SJSA1 (cell line): ENCODE measurements at places on chromosomes 4 and X.
A peak's percentile ranks its signal among the peaks of the same experiment; 100 is the strongest.

- peak; percentile 36 for DNase-seq
Measured at GRCh38 chrX:103845165-103845653, 13.2 kb upstream of the RAB9B start.

- DNase-seq: no peak
Measured at GRCh38 chr4:184825141-184825895, 450 bp downstream of the ACSL1 start.

DNA sequence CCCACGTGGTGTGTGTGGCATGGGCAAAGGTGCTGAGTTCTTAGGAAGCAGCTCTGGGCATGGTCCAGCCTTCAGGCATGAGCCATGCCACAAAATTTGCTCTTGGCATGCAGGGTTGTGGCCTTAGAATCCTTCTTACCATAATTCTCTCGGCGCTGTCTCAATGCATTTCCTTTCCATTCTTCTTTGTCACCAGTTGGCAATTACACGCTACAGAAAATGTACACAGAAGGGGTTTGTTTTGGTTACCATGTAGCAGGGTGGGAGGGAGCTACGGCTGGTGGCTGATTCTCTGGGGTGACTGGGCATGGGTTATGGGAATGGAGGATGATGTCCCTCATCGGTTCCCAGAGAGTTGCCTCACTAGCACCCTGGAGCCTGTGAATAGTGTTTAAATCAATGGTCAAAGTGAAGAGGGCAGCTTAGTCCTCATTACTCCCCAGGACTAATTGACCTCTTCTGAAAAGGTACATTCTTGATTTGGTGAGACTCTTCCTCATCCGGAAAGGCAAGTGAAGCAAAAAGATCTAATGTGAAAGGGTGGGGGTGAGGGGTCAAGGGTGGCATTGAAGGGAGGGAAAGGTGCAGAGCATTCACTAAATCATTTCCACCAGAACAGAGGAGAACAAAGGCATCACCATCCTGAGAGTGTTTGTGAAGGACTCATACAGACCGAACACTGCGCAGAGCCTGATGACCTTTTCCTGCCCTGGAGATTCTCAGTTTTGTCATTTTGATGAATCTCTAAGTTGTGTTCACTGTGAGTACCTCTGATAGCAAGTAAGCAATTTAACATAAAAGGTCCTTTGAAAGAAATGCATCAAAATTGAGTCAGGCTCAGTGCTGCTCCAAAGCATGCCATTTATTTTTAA, 199.8 kb upstream of the SFRP2 start:
- DNase-seq: no peak

DNA sequence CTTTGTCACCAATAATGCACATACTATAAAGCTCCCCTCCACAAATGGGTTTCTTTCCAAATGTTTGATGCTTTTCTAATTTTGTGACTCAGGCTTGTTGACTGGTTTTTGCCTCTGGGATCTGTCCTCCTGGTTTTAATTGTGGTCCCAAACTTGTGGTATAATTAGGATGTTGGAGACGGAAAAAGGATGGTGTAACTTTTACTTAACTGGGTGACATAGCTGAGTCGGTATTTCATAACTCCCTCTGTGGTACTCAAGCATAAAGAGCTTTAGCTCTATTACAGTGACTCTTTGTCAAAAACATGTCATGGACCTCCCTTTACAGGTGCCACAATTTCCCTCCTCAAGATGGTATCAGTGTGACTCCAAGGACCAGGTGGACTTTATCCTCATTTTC, 119.7 kb upstream of the RBPJ start:
- DNase-seq: no peak

DNA sequence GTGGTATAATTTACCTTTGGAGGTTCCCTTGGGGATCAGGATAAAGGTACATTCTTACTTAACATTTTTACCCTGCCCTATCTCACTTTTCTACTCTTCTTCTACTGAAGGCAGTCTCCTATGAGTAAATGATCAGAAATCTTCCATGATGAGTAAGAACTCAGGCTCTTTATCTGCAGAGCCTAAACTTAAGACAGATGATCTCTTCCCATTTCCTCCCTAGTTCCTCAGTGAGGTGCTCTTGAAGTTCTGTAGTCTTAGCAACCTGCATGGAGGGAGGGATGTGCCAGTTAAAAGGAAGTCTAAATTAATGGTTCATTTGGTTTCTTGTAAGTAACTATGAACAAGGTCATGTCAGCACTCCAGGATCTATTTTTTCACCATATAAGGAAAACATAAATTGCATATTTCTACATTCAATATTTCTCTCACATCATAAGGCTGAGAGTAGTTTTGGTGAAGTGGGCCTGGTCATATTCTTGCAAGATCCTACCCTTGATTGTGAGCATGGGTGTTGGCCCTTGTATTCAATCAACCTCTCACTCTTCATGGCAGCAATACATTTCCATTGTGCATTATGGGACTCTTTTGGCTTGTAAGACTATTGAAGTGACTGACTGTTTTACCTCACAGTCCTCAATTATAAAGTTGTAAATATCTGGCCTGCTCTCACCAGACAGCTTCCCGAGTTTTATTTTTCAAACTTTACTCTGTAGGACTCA, 295.5 kb downstream of the SLC7A11 start:
- no peak for DNase-seq

GRCh38 chrX:138150709-138151108, 560.8 kb downstream of the FGF13 start:
- no peak for DNase-seq

GRCh38 chrX:70808942-70809940, 99.3 kb downstream of the TEX11 start:
- no peak for DNase-seq

GRCh38 chrX:110180928-110181310, 137.0 kb downstream of the AMMECR1 start:
- DNase-seq: peak; percentile 45

DNA sequence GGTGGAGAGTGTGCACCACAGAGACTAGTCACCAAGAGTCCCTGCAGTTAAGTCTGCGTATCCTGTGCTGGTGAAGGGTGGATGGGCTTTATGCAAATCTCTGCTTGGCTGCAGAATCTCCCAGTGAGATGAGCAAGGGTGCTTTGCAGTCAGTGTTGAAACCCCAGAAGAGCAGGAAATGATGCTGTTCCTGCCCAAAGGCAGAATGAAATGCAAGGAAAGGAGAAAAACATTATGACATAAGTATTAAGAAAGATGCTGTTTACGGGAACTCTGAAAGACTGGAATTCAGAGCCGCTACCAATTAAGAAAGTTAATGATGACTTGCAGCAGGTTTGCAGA, 25.4 kb upstream of the ACSL1 start:
- DNase-seq: no peak

- peak; percentile 57 for DNase-seq
Measured at GRCh38 chrX:148567229-148567628, 66.8 kb downstream of the AFF2 start.

GRCh38 chr4:6452897-6453687, 19.3 kb downstream of the PPP2R2C start:
- DNase-seq: no peak

GRCh38 chrX:155435744-155436112, 22.7 kb downstream of the F8A3 start:
- no peak for DNase-seq

- DNase-seq: no peak
Measured at GRCh38 chr4:101419336-101420135, 72.2 kb upstream of the PPP3CA start.

DNA sequence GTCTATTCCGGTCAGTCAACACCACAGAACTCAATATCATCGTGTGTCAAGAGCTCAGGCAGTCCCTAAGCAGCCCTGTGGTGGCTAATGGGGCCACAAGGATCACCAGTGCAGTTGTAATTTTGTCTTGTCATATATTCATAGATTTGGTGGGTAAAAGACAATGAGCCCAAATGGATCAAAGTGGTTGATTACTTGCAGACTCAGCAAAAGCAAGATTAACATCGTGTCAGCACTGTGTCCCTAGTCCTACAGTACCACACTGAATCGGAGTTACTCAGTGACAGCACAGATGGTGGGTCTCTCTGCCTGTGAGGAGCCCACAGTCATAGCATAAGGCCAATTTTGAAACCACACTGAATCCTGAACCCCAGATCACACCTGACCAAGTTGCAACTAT, 8.7 kb downstream of the XAGE5 start:
- DNase-seq: no peak

GRCh38 chrX:130301977-130302376, 33.3 kb upstream of the ZNF280C start:
- DNase-seq: no peak

GRCh38 chrX:16839219-16839851, 30.8 kb downstream of the RBBP7 start:
- DNase-seq: peak; percentile 30

DNA sequence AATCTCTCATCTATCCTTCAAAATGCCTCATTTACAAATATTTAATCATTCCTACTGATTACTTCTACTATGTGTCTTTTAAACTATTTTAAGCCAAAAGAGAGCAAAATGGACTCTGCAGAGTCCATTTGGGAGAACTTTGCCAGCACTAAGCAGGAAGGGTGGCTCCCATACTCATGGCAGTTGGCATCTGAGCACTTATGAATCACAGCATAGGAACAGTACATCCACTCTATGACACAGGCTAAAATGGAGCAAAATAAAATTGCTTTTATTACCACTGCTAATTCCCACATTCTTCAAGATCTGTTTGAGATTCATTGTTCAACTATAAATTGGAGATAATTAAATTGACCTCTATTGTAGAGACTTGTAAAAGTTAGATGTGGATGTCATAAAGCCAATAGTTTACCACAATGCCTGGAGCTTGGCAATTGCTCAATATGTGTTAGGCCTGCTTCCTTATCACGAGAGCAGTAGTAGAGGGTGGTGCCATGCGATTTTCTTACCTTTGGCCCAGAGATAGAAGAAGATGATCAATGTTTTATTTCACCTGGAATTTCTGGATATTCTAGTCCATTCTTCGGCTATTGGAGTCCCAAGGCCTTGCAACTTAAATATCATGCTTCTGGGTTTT, 19.1 kb downstream of the HPGD start:
- no peak for DNase-seq

DNA sequence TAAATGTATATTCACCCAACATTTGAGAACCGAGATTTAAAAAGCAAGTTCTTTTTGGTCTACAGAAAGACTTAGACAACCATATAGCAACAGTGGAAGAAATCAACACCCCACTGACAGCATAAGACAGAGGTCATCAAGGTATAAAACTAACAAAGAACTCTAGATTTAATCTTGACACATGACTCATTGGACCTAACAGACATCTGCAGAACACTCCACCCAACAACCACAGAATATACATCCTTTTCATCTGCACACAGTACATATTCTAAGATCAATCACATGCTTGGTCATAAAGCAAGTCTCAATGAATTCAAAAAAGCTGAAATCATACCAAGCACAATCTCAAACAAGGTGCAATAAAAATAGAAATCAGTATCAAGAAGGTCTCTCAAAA, 65.8 kb downstream of the SPIN4 start:
- no peak for DNase-seq

- DNase-seq: no peak
Measured at GRCh38 chrX:1137531-1137930, 74.9 kb downstream of the CRLF2 start.

GRCh38 chrX:76064825-76065224, 108.0 kb upstream of the PBDC1 start:
- DNase-seq: no peak

GRCh38 chr4:139555705-139556070, 331 bp downstream of the SETD7 start:
- DNase-seq: peak; percentile 42

- no peak for DNase-seq
Measured at GRCh38 chr4:129422277-129422676, 326.3 kb downstream of the C4orf33 start.

DNA sequence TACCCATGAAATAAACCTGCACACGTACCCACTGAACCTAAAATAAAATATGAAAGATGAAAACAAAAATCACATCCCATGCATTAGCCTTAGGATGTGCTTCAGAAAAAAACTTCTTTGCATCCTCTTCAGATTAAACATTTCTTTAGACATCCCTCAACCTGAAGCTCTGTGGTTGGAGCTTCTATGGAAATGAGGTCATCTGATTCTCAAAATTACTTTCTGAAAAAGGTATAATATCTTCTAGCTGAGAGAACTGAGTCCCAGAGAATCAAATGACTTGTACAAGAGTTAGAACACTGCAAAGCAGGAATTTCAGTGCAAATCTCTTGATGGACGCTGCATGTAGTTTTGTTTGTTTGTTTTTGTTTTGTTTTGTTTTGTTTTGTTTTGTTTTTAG, 19.1 kb upstream of the ANTXR2 start:
- no peak for DNase-seq

- no peak for DNase-seq
Measured at GRCh38 chrX:19174401-19175025, 52.2 kb upstream of the ADGRG2 start.

GRCh38 chrX:20461002-20461401, 194.3 kb upstream of the RPS6KA3 start:
- DNase-seq: no peak

DNA sequence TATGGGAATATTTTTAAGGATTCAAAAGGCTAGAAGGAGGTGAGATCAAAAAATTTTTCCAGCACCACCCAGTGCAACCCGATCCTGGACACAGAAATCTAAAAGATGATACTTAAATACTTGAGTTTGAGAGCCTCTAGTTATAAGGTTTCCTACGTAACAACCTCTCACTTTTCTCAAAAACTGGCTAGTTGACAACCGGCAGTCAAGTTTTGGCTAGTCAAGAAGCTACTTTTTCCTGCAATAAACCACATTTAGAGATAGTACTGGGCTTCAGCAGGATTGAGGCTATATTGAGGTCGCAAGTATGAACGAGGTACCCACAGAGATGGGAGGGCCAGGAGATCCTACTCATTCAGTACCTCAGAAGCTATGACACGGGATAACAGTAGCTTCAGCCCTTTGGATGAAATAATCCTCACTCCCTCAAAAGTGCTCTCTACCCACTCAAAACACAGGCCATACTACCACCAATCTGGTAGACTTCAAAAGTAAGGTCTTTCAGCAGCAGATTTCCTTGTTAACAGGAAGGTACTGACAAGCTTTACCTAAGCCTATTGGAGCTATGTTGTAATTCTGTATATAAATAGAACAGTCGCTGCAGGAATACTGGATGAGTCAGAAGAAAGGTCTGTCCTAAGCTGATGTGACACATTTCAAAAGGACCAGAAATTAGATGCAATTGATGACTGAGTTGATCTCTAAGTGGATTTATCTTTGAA, 1.5 kb upstream of the TSPAN5 start:
- no peak for DNase-seq

DNA sequence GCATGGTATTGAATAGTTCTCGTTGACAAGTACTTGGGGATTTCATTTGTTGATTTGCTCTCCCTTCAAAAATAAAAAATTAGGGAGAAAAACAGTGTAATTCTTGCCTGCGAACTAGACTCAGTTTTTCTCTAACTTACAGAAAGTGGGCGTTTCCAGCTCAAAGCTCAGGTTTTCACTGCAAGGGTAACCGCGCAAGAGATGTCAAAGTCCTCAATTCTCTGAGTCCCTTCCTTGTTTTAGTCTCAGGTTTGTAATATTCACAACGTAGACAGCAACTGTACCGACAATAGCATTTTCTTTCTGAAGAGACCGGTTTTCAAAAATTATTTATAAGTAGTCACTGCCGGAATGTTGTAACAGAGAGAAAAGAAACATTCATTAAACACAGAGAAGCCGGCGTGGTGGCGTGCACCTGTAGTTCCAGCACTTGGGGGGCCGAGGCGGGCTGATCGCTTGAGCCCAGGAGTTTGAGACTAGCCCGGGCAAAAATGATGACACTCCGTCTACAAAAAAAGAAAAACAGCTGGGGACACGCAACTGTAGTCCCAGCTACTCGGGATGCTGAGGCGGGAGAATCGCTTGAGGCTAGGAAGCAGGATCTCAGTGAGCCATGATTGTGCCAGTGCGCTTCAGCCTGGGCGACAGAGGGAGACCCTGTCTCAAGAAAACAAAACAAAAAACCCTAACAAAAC, 774 bp downstream of the ZCCHC4 start:
- no peak for DNase-seq
